ENCODE measurements at places on chromosomes 11 and 22. TPM values are rescaled to one million over a fixed set of nuclear protein-coding genes. Genes with fewer than 3 reads are reported as not detected.

The OR8G5 gene
- total RNA-seq: not detected

The MFNG gene
- total RNA-seq: 3.6 TPM

The USP2 gene
- 14.4 TPM for total RNA-seq

The HTR3A gene
- total RNA-seq: not detected

The CASP12 gene
- total RNA-seq: not detected

The GRAP2 gene
- total RNA-seq: not detected

The OR56B1 gene
- not detected for total RNA-seq

The ZNF280A gene
- 2.7 TPM for total RNA-seq

The TRIM66 gene
- total RNA-seq: 21.1 TPM

The GGTLC3 gene
- not detected for total RNA-seq

- peak; percentile 72 for DNase-seq
These were observed 76.2 kb upstream of the VPREB1 start for GRCh38 chr22:22168190-22168940.

- DNase-seq: no peak
These were observed 362.3 kb upstream of the KIRREL3 start for GRCh38 chr11:127362754-127363308.

- DNase-seq: no peak
These were observed 13.2 kb downstream of the KCNJ4 start for GRCh38 chr22:38441620-38442287.

GRCh38 chr11:9697766-9698165 is 33.9 kb downstream of the SWAP70 start:
- DNase-seq: no peak

- no peak for DNase-seq
These were observed 814.6 kb downstream of the DLG2 start for GRCh38 chr11:84812471-84812969.

GRCh38 chr22:45888221-45889092 is 88.5 kb downstream of the WNT7B start:
- DNase-seq: no peak

GRCh38 chr11:115896084-115896483 is 391.9 kb upstream of the CADM1 start:
- no peak for DNase-seq

- DNase-seq: no peak
These were observed 10.2 kb upstream of the AMPD3 start for GRCh38 chr11:10444725-10445315.

DNA sequence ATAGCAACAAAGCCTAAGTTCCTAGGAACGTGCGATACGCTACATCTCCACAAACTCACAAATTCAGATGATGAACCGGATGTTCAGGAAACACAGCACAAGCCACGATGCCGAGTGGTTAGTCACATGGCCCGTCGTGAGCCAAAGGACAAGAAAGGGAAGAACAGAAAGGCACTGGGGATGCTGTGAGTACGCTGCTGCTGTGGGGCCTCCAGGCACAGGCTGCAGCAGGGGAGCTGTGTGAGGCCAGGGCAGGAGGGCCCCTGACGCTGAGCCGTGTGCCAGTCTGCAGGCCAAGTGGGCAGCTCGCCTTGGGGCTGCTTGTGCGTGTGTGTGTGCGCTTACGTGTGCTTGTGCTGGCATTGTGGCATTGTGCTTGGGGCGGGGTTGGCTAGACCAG is 89.4 kb downstream of the CTTN start:
- DNase-seq: no peak

DNA sequence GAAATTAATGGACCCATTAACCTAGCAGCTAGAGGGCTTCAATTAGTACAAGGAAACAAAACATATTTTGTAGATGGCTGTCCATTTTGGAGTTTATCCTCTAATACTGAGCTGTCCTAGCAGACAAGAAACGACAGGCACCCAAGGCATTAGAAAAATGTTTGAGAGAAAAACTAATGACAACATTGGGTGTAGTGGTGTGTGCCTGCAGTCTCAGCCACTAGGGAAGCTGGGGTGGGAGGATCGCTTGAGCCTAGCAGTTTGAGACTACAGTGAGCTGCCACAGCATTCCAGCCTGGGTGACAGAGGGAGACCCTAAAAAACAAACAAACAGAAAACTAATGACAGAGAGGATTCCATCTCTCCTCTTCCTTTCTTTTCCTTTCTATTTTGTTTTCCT is 1.5 kb downstream of the A4GALT start:
- peak; percentile 22 for DNase-seq

DNA sequence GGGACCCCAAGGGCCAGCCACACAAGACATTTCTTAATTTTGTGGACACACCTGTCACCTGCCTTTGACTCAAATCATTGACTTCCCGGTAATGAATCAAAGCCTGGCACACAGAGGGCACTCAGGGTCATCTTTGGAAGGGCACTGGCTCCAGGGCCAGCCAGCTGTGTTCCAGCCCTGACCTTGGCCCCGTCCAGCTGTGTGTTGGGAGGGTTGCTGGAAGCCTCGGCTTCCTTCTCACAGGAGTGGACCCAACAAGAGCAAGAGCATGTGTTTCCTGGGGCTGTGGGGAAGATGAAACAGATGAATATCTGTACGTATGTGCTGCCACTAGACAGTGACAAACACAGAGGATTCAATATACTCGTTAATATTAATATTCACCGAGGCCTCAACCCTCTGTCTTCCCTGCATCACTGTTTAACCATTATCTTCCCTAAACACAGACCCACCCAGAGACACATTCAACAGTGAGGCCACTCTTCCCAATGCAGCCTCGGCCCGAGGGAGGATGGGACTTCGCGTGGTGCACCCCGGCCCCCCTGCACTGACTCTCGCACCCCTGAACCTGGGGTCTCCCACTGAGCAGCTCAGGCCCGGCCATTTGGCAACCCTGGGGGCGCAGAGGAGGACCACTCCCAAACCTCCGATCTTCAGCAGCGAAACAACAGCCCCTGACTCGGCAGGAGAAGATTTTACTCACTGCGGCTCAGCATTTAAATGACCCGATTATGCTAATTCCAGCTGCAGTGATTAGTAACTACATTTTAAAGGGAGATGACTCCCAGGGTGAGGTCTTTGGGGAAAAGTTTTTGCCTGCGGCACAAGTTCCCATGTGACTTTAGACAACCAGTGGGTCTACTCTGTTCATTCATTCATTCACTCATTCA is 45.7 kb downstream of the PHF21B start:
- DNase-seq: no peak

GRCh38 chr11:102704841-102705240 is 728 bp downstream of the MMP27 start:
- DNase-seq: no peak

GRCh38 chr11:19466314-19466713 is 225.6 kb upstream of the E2F8 start:
- no peak for DNase-seq

DNA sequence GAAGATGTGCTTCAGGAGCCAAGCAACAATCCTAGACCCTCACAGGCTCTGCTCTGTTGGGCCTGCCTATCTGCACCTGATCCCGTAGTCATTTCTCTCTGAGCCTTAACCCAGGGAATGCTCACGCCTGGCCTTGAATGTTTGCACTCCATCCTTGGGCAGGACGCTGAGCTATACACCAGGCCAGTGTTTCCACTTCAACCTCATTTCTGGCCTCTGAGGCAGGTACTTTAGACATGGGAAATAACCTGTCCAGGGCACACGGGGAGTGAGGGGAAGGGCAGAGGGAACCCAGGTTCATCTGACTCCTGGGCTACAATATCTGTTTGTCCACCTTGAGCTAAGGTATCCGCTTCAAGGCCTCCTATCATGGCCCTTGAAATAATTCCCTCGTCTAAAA is 9.9 kb downstream of the RSPH14 start:
- DNase-seq: no peak

GRCh38 chr11:44818110-44818509 is 91.3 kb downstream of the TSPAN18 start:
- no peak for DNase-seq

GRCh38 chr11:123249354-123249753 is 54.3 kb upstream of the CLMP start:
- no peak for DNase-seq

DNA sequence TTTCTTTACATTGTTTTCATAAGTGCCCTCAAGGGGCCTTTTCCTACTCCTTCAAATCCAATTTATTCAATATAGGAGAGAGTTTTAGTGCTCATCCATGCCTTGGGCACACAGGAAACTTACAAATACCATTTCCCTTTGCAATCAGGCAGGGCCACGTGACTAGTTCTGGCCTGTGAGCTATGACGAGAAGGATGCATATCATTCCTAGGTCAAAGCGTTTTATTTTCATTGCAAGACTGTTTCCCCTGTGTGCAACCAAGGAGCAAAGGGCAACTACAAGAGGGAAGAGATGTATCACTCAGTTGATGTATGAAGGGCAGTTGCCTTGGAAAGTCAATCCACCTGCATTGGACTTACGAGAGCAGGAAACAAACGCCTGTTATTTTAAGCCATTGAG is 1.9 kb upstream of the TRAF6 start:
- DNase-seq: no peak

- DNase-seq: no peak
These were observed 8.3 kb downstream of the RELT start for GRCh38 chr11:73384531-73384871.

GRCh38 chr11:126305699-126306098 is 1.8 kb downstream of the DCPS start:
- no peak for DNase-seq

DNA sequence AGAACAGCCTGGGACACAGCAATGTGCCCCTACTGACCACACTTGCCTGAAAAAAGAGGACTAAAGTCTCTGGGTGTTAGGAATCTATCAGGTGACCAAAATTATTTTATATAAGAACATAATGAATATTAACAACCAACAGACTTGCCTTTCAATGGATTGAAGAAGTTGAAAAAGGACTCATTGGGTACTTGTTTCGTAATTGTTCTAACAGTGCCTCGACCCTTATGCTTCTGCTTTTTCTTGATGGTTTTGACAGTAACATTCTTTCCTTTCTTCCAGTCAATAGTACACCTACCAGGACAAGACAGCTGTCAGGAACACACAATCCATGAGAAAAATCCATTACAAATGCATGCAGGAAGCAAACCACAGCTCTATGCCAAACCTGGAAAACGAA is 29.0 kb upstream of the PHLDA2 start:
- no peak for DNase-seq

GRCh38 chr22:44024288-44024921 is at the start of gene PARVB:
Gene PARVB (plus strand): TSS chr22:44024302. CDS start chr22:44024340, 38 bp downstream.
- peak; percentile 39 for DNase-seq

DNA sequence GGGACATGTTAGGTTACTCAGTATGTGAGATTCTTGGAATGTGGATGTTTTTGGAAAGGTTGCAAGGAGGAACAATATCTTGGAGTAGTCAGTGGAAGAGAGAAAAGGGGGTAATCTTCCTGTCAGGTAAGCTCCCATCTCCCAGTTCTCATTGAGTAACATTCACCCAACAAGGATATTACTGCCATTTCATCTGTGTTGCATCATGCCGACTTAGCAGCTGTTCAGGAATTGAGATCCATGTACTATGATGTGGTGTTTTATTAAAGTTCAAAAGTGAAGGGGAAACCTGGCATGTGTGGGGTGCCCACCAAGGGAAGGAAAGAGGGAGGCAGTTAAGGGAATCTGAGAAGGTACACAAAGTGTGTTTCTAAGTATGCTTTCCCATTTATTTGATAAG is 58.4 kb upstream of the RASSF10 start:
- no peak for DNase-seq

DNA sequence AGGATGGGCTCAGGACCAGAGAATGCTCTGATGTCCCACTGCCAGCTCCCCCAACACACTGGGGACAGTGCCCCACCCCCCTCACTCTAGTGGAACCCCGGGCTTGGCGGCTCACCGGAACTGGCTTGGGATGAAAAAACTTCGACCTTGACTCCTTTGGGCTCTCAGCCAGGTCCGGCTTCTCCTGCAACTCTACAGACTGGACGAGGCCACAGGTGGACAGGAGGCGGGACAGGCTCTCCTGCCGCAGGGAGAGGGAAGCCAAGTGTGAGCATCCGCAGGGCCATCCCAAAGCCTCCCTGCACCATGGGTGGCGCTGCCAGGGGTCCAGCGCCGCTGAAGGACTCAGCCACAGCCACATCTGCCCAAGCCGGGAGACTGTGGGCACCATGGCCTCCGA is 3.7 kb downstream of the RRP7A start:
- no peak for DNase-seq

GRCh38 chr22:16810188-16810802 is 14.9 kb downstream of the XKR3 start:
- DNase-seq: no peak

GRCh38 chr11:514606-515005 is 7.6 kb upstream of the RNH1 start:
- DNase-seq: no peak

DNA sequence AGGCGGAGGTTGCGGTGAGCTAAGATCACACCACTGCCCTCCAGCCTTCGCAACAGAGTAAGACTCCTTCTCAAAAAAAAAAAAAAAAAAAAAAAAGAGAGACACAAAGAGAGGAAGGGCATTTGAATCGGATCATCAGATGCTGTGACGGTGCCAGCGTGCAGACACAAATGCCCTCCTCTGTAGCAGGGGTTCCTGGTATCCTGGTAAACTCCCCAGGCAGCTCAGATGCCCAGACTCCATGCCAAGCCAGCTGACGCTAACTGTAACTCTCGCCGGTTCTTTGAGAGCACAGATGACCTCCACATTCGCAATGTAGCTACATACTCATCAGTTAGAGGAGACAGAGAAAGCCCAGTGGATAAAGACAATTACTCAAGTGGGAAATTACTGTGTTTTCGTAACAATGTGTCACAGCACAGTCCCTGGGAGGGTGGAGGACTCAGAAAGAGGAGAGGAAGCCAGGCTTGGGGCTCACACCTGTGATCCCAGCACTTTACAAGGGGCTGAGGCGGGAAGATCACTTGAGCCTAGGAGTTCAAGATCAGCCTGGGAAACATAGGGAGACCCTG is 153.1 kb downstream of the BRD1 start:
- DNase-seq: no peak

- DNase-seq: peak; percentile 59
These were observed 6.7 kb downstream of the CENPM start for GRCh38 chr22:41939981-41940831.

- DNase-seq: peak; percentile 23
These were observed 7.5 kb upstream of the FOLR2 start for GRCh38 chr11:72209101-72209500.

DNA sequence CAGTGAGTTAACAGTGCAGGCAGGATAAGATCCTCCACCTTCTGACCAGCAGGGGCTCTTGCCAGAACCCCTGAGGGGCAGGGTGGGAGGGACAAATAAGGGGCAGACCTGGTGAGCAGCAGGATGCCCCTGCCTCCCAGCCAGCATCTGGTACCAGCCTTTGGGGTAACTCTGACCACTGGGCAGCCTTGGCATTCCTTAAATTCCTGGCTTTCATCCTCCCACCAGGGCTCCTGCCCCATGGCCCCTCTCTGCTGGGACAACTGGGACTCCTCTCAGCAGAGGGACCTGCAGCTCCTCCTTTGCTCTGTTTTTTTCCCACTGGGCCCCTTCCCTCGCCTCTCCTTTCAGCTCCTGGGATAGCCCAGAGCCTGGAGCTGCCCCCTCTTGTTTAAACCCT is 98.0 kb upstream of the CD82 start:
- no peak for DNase-seq
